ENCODE measurements at places on chromosomes 6 and 20.
A peak's percentile ranks its signal among the peaks of the same experiment; 100 is the strongest.

DNA sequence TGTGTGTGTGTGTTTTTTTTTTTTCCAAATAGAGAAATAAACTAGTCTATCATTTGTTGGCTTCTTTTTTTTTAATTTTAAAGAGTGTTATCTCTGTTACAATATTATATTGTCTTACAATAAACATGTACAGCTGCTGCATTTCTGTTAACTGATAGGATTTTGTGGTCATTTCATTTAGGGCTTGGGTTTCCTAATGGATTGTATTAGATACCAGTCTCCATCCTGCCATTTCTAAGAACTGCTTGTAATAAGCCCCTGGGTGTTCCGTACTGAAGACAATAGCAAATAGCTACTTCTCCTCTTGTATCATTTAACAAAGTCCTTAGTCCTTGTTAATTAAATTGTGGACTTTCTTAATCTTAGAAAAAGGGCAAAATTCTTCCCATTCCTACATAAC, 45.7 kb downstream of the SOBP start:
- no peak for DNase-seq

DNA sequence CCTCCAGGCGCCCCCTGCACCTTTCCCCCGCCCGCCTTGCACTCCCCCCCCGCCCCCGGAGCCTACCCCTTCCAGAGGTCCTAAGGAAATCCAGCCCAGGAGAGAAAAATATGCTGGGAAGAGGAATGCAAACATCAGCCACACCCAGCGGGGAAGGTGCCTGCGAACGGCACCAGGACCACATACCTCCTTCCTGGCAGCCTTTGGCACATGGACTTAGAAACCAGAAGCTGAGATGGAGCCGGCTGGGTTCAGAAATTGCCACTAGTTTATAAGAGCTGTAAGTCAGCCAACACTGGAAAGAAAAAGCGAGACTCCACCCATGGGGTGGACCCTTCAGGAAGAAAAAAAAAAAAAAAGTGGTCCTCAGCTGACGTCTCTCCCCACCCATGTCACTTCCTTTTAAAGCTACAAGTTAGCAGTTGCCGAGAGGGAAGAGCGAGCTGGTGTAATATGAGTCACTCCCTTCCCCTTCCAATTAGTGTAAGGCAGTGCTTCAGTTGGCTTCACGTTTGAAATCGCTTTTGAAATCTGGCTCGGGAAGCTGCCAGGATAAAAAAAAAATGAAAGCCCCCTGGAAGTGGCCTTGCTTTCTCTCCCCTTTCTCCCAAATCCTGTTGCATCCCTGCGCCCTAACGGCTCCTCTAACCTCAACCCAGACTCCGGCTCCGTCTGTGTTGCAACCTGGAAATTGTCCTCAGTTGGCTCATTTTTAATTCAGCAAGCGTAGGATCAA, at the start of gene AGPAT4:
TSS of gene AGPAT4 (minus strand) at position 310 of the 736 bp plus-strand sequence. CDS start 41,848 bp downstream, outside the sequence.
- DNase-seq: peak; percentile 88

DNA sequence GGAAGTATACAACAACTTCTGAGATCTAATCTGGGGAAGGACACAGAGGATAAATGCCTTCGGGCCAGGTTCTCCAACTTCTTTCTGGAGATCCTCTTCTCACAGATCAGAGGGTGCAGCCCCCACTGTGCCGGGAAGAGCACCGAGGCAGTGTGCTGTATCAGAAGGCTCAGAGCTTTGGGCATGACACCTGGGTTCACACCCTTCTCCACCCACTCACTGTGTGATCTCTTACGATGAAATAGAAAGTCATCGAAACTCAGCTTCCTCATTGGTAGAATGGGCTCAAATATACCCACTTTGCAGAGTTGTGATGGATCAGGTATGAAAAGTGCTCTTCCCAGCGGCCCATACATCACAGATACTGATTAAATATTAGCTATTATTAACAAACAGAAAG, 347.5 kb upstream of the SOX4 start:
- DNase-seq: no peak

DNA sequence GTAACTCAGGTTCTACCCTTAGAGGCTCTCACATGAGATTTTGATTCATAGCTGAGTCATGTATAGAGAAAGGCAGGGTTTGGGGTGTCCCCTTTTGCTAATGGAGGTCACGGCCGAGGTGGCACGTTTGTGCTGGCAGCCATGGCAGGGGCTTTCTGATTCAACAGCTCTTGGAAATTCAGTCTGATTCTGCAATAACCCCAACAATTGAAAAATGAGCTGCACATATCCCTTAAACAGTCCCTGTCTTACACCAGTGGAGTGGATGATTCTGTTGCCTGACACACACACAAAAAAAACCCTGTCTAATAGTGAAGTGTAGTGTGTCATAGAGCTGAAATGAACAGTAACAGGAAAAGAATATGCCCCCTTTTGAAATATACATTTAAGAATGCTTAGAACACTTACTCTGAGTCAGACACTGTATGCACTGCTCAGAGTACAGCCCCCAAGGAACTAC, 40.4 kb upstream of the ARG1 start:
- DNase-seq: no peak

GRCh38 chr6:111601886-111602285, 3.8 kb downstream of the TRAF3IP2 start:
- DNase-seq: no peak

DNA sequence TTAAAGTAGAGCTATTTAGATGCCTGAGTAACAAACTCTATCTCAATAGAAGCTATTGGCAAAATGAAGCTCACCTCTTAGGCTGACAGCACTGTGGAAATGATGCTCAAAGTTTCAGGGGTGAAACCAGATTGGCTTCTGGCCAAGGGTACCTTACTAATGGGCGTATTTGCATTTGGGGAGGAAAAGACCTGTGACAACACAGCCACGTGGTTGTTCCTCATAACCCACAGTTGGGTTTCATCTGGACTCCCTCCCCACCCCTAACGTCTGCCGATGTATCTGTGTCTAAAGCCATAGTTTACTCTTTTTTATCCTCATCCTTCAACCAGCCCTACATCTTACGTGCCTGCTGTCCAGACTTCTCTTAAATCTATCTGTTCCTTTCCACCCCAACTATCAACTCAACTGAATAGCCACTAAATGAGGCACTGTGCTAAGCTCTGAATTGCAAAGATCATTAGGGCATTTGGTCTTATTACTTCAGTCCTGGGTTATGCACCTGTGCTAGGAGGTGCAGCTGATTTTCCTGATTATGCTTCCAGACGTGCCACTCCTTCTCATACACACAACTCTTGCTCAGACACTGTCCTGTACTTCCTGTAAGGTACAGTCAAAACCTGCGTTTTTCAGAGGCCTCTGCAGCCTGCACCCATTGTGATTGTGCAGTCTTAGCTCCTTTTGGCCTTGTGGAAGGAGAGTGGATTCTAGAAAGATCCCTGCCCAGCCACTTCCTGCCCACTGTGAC, 80.6 kb upstream of the ARMC2 start:
- DNase-seq: no peak

GRCh38 chr6:94300424-94301144, 881.2 kb upstream of the EPHA7 start:
- DNase-seq: no peak

GRCh38 chr6:135145063-135145800, 35.9 kb upstream of the MYB start:
- no peak for DNase-seq

- DNase-seq: no peak
Observed at GRCh38 chr6:1363729-1364572, 25.4 kb upstream of the FOXF2 start.

GRCh38 chr6:137266309-137266586, 47.1 kb upstream of the IFNGR1 start:
- DNase-seq: no peak

DNA sequence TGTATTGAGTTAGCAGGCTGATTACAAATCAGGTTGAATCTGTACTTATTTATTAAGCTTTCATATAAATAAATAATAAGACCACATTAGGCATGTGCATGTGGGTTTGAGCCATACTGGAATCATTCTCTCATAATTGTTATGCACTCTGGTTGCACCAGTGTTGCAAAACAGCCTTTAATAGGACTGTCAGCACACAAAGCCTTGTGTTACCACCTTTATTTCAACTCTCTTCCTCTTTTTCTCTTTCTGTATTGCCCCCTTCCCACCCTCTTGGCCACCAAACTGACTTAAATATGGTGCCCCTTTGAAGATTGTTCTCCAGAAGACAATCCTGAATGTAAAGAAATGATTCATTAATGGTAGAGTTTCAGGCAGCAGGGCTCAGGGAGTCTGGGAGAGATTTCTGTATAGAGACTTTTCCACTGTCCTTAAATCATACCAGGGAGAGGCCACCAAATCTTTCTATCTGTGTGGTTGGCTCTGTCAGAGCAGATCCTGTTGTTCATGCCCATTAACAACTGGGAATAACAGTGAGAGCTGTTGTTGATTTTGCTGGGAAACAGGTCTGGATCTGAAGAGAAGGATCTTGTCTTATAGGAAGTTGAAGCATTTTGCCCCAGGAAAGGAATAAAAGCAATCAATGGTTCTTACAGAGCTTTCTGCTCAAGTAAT, 131.6 kb upstream of the SOX4 start:
- DNase-seq: no peak

GRCh38 chr6:4394786-4395185, 259.4 kb upstream of the ECI2 start:
- DNase-seq: no peak

GRCh38 chr6:149545258-149545753, 537 bp downstream of the PPIL4 start:
- peak; percentile 82 for DNase-seq

DNA sequence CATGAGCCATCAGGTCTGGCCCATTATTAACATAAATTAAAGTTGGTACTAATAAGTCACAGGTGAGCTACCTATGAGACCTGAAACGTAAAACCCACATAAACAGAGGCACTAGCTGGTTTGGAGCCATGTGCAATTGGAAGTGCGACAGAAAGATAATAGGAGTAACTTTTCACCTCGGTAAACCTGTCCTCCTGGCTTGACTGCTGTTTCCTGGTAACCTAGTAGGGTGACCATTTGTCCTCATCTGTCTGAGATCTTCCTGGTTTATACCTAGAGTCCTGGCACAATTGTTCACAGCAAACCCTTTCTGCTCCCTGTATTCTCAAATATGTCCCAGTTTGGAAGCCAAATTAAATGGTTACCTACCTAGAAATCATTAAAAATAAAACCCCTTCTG, 7.4 kb downstream of the TBC1D20 start:
- DNase-seq: no peak

GRCh38 chr20:61861054-61861841, 204.4 kb downstream of the TAF4 start:
- no peak for DNase-seq

GRCh38 chr20:21941941-21942805, 236.7 kb downstream of the PAX1 start:
- no peak for DNase-seq

GRCh38 chr6:85041376-85041775, 277.0 kb upstream of the TBX18 start:
- no peak for DNase-seq

- no peak for DNase-seq
Observed at GRCh38 chr6:121055572-121056163, 278.6 kb downstream of the TBC1D32 start.

DNA sequence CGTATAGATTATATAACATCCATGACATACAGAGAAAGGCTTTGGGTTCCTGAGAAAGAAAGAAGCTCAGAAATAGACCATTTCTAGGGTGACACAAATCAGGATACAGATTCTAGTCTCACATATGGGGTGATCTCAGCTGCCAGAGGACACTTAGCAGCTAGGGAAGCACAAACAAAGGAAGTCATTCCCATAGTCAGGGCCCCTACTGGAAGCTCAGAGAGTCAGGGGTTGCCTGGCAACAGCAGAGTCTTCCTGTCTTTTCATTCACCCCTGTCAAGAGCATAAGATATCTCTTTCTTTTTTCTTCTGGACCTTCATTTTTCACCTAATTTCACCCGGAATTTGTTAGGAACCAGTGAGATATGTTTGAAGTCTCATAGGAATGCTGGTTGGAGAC, 81.9 kb upstream of the IYD start:
- DNase-seq: no peak

DNA sequence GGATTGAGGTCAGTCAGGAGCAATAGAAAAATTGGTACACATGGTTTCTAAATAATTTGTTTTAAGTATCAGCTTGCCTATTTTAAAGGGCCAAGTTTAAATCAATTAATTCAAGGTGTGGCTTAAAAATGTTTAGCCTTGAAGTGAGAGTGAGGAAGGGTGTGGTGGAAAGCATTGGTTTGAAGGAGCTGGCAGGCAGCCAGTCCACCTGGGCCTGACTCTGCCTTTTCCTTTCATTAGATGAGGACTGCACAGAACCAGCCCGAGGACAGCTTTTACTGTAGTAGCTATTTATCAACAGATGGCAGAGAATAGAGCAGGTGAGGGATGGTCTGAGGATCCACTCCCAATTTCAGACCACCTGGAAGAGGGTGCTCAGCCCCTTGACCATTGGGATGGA, 42.4 kb downstream of the DHX35 start:
- DNase-seq: peak; percentile 38

DNA sequence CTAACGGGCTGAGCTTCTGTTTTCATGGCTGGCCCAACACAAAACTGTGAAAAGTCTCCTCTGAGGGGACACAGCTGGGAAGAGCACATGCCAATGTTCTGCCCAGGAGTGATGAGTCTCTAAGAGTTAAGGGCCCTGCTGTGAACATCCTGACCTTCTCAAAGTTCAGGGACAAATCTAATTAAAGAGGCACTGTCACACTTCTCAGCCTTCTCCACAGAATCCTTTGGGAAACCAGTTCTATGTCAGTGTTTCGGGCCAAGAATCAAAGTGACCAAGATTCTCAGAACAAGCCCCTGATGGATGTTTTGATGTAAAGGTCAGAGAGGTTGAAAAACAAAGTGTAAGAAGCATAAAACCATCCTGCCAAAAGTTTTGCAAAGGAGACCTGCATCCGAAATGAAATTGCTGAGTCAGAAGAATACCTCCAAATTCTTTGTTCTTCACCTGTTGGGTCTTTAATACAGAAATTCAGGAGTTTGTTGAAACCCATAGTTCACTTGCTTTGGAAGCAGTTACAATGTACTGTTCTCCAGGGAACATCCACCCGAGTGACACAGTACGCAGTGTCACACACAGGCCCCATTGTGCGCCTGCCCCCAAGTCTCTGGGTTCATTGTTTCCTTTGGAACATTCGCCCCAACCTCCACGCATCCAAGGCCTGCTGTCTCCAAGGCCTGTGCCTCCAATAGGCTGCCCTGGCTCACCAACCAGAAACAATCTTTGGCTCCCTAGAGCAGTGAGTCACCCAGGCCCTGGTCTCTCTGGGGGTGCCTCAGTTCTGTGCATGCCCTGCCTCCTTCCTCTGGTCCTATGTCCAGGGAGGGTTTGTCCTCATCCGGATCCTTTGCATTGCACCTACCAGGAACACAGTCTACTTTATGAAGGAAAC, 65.5 kb upstream of the QKI start:
- no peak for DNase-seq

Data from CD4-positive, alpha-beta T cell treated with Interferon alpha-2 for 1 hour (primary cell).